ENCODE measurements at places on chromosomes 6 and 20.

- DNase-seq = peak; percentile 82
Observed at GRCh38 chr6:32047855-32048766, 9.9 kb downstream of the CYP21A2 start.

DNA sequence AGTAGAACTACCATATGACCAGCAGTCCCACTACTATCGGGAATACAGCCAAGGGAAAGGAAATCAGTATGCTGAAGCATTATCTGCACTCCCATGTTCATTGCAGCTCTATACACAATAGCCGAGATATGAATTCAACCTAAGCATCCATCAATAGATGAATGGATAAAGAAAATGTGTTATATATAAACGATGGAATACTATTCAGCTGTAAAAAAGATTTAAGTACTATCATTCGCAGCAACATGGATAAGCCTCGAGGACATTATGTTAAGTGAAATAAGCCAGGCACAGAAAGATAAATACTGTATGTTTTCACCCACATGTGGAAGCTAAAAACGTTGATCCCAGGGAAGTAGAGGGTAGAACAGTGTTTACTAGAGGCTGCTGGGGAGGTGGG lies 44.1 kb downstream of the DTNBP1 start:
- no peak for DNase-seq

DNA sequence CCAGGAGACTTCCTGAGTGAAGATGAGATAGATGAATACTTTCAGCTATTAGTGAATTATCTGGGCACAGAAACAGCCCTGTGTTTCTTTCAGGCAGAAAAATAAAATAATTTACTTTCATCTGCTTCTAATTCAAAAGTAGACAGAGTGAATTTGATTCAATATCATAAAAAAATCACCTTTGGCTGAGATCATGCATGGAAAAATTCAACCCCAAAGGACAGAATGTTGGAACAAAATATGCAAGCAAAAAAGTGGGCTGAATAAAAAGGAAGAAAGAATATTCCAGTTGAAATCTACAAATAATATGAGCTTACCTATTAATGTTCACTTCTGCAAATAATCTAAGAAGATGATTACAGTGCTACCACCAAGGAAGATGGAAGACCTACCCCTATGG lies 546.9 kb downstream of the TFAP2B start:
- no peak for DNase-seq

DNA sequence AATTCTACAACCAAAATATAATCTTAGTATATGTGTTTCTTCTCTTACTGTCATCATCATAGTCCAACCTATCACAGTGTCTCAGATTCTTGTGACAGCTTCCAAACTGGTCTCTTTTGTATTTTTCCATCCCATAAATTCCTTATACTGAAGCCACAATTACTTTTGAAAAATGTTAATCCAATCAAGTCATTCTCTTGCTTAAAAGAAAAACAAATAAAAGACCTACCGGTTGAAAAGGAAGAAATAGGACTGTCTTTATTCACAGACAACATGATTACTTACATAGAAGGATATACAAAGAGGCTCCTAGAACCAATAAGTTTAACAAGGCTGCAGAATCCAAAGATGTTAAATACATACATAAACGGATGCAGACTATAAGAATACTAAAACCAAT lies 339.9 kb downstream of the RNGTT start:
- DNase-seq = no peak
